ENCODE measurements at places on chromosomes 1 and 21.

DNA sequence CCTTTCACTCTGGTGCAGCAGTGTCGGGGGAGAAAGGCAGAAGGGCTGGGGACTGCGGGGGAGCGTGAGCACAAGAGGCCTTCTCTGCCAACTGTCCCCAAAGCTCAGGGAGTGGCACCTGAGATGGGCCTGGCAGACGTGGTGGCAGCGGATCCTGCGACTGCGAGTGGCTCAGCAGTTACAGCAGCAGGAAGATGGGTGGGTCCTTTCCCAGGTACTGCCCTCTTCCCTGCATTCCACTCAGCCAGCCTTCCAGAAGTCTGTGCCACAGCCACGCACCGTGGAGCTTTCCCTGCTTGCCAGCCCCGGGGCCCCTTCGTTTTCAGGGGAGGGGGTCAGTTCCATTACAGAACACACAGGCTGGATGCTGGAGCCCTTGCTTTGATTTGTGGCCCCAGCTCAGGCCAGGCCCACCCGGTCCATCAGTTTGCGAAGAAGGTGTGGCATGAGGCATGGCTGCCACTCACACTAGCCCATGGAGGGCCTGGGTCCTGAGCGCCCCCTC is 17.2 kb downstream of the MTHFR start:
- no peak for DNase-seq

- no peak for DNase-seq
These were observed 10.0 kb downstream of the NCF2 start for GRCh38 chr1:183580281-183580682.

DNA sequence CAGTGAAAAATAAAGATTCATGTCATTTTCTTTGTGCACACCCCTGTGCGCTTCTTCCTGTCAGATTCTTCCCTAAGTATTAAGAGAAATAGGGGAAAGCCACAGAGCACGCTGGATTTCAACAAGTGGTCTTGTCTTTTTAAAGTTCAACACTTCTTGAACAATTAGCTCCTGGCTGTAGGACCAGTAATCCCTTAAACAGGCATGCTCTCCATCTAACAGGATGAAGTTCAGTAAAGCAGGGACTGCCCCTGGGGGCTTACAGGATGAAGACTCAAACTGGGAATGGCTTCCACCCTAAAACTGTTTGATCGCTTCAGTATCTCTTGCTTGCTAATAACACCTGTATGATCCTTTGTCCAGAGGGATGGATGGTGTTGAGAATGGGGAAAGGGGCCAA is 4.2 kb downstream of the PSMB4 start:
- DNase-seq, result no peak

- DNase-seq, result peak; percentile 39
These were observed 646 bp downstream of the IER5 start for GRCh38 chr1:181089017-181089675.

DNA sequence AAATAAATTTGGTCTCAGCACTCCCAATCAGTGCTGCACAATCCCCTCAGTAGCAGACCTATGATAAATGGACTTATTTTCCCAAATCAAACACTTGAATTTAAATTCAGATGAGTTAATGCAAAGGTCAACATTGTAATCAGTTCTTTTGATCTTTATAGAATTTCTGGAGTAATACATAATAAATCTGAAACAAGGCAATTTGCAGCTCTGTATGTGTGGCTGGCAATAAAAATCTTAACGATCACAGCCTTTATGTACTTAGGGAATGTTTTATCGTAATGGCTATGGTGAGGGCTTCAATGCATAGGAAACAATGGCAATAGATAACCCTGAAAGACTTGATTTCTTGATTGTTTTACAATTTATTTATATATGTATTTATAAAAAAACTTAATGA is 91.4 kb downstream of the GPATCH2 start:
- no peak for DNase-seq

- no peak for DNase-seq
These were observed 725.2 kb downstream of the LTN1 start for GRCh38 chr21:28267449-28267848.

- no peak for DNase-seq
These were observed 27.1 kb upstream of the TTLL10 start for GRCh38 chr1:1146596-1146995.

- no peak for DNase-seq
These were observed 25.9 kb downstream of the HSD3B2 start for GRCh38 chr1:119440721-119441307.

- DNase-seq, result no peak
These were observed 119.8 kb downstream of the OSBPL9 start for GRCh38 chr1:51736702-51737101.

GRCh38 chr1:11741919-11742558 is 6.1 kb downstream of the AGTRAP start:
- DNase-seq, result no peak

- DNase-seq, result no peak
These were observed 696.6 kb upstream of the BRINP3 start for GRCh38 chr1:191174298-191174697.

GRCh38 chr1:101993710-101994109 is 3.0 kb downstream of the OLFM3 start:
- no peak for DNase-seq

- DNase-seq, result peak; percentile 58
These were observed 19.2 kb upstream of the PEF1 start for GRCh38 chr1:31663622-31664452.

GRCh38 chr1:32127409-32128198 is 19.7 kb downstream of the KPNA6 start:
- no peak for DNase-seq

- no peak for DNase-seq
These were observed 179.7 kb downstream of the TNFSF18 start for GRCh38 chr1:172870901-172871606.

DNA sequence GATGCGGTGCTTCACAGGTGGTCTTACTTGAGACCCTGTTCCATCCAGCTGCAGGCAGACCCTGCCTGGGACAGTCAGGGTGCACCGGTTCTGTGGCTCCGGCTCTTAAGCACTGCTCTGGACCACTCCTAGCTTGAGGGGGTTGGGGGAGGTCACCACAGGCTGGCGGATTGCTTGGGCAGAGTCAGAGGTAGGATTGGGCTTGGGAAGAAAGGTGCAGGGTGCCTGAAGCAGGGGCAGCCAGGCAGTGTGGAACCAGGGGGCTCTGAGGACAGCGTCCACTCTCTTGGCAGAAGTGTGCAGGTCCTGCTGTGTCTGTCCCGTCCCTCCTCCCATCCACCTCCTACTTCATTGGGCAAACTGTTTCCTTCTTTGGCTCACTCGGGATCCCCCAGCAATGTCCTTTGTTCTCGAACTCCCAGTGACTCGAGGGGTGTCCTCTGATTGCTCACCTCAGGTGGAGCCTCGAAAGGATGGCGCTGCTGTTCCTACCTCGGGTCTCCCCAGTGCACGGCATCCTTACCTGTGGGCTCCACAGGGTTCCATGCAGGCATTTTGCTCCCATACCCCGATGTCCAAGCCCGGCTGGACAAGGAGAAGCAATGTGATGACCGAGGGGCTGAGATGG is 1.7 kb downstream of the PDXK start:
- no peak for DNase-seq

DNA sequence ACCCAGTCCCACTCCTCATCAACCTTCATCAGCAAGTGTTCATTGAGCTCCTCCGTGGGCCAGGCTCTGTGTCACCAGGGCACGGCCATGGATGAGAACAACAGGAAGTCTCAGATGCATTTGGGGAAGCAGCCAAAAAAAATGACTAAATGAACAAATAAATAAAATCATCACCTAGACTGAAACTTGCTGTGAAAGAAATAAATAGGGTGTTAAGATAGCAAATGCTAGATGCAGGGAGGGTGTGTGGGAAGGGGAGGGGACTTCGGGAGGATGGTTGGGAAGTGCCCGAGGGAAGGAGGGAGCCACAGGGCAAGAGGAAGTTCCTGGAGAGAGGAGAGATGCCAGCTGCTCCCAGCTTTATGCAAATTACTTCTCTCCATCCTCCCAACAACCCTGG is 696.7 kb downstream of the PTPRU start:
- no peak for DNase-seq

- no peak for DNase-seq
These were observed 1.0 kb downstream of the IQGAP3 start for GRCh38 chr1:156571261-156571852.

DNA sequence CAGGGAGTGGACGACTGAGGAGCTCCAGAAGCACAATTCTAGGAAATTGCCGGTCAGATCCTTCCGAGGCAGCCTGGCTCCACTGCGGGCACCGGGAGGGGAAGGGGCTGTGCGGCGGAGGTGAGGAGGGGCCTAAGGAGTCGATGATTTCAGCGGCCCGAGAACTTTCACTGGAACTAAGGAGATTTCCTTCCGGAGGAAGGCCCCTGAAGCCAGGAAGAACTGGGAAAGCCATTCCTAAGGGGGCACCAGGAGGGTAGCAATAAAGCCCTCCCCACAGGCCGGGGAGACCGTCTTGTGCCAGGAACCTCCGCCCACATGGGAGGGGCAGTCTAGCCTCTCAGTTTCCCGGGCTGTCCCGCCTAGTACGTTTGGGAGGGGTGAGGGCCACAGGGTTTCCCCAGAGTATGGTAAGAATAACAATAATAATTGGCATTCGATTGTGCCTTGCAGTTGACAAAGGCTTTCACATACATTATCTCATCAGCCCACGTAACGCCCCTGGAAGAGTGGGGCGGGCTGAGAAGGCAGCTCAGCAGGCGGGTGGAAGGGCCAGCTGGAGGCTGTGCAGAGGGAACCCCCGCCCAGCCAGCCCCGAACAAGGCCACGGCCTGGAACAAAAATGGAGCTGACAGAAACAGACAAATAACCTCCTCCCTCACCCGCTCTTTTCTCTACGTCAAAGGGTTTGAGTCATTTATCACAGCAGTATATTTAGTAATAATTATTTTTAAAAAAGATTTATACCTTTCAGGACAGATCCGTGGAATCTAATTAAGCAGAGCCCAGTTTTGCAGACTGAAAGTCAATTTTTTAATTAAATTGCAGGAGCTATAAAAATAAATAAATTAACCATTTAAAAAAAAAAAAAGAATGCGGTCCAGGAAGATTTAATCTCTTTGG is 19.8 kb downstream of the NPR1 start:
- peak; percentile 79 for DNase-seq

DNA sequence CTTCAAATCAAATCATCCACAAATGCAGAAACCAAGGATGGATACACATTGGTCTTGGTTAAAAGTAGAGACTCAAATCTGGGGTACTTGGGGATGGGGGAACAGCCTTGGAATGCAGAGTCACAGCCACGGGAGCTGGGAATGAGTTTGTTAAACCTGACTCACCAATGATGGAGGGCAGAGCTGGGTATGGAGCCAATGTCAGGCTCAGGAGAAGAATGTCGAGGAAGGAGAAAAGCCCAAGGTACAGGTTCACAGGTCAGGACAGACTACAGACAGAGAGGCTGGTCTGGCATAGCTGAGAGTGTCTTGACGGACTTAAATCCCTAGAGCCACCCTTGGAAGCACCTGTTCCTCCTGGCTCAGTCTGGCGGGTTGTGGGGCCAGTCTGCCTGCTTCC is 237.6 kb downstream of the NTNG1 start:
- DNase-seq, result no peak

DNA sequence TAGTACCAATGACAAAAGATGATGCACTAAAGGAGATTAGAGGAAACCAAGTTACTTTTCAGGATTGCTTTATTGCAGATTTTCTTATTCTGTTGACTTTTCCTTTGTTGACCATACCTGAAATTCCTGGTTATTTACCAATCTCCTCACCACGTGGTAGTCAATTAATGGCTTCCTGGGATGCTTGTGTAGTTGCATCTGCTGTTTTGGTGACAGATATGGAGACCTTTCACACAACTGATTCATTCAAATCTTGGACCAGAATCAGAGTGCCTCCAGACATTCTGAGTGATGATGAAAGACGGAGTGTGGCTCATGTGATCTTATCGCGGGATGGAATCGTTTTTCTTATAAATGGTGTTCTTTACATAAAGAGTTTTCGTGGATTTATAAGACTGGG is 91.3 kb downstream of the CATSPERE start:
- DNase-seq, result no peak

DNA sequence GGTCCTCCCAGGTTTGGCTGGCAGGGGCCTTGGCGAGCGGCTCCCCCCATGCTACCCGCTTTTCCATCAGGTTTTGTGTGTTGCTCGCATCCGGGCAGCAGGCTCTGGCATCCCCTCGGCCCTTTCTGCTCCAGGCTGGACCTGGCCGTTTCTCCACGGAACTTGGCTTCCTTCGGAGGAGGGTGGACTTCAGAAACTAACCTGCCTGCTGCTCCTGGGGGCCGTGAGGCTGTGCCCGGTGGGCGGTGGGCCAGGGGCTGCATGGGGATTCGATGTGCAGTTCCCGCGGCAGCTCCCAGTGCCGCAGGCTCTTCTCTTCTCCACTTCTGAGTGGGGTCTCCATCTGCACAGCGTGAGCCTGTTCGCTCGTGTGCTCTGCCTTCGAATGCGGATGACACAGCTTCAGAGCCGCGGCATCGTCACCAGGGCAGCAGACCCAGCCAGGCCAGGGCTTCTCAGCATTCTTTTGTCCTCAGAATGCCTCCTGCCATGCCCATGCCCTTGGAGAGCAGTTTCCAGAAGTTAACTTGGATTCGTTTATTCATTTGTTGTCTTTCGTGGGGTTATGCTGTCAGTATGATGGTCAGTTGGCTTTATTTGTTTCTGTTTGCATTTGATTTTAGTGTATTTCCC is 36.4 kb downstream of the PRKCZ start:
- DNase-seq, result no peak

- no peak for DNase-seq
These were observed 2.1 kb downstream of the RBM15 start for GRCh38 chr1:110341146-110341871.

DNA sequence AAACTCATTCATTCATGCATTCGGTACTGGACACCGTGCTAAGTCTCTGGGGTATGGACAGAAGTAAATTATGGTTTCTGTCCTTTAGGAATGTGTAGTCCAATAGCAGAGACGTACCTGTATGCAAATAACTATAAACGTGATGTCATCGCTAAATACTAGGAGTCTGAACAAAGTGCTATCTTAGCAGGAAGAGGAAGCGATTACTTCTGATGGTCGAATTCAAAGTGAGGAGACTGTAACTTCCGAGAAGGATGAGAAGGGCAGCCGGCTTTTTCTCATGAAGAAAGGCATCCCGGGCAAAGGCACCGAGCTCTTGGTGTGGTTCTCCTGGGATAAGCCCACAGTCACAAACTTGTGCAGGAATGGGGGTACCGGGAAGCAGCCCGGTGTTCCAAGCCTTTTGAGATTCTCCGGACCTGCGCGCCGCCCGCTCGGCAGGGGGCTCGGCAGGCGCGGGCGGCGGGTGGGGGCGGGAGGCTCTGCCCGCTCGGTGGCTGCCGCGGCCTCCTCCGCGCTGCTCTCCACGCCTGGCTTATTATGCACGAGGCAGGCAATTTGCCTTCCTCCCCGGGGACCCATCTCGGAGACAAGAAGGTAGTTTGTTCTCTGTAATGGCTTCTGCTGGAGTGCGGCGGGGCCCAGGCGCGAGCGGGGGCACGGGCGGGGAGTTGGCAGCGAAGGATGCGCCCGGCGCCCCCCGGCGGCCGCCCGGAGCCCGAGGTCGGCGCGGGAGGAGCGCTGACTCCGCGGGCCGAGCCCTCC is 67.5 kb upstream of the CD1D start:
- peak; percentile 30 for DNase-seq

All from left ventricle myocardium inferior (tissue), 1 donor.